ENCODE measurements at places on chromosomes 2 and 18. TPM values are rescaled to one million over a fixed set of nuclear protein-coding genes. Genes with fewer than 3 reads are reported as not detected.

GRCh38 chr2:172233987-172234715 is 131.5 kb upstream of the DLX2 start:
- no peak for DNase-seq

DNA sequence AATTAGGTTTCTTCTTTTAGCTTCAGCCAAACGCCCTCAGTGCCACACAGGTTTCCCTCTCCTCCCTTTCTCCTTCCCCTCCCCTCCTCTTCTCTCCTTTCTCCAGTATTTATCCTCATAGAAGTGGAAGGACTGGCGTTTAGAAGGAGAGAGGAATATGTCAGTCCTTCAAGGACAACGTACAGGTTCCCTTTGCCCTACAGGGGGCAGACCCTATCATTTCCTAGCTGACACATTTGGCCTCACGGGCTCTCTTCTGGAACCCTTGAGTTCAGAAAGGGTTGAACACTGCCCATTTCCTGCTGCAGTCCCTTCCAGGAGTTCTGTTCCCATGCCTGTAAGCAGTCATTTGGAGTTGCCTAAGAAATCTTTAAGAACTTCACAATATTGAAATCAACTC is 46.1 kb downstream of the CDCA7 start:
- DNase-seq: no peak

DNA sequence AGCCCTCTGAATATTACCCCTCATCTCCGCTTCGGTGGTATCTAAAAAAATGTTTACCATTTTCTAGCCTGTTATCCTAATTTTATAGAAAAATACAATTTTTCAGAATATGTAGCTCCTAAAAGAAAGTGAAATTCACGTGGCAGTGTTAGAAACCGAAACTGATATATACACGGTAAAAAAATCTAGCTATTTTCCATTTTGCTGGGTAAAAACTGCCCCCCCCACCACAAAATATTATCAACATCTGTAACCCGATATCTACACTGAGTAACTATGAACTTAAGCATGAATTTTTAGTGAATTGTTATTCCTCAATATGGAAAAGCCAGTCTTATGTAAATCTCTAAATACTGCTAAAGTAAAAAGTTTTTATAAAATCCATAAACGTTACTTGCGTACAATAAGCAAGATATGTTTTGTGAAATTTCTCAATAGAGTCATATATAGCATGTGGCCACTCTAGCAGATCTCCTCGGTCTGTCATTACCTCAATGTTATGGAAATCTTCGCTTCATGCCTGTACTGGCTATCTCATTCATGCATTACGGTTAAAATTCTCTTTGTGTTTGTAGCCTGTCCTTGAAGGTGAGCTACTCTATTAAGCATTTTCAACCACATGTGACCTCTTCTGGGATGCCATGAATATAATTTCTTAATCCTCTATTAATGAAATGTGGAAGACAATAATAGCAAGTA is 524.2 kb downstream of the TRIB2 start:
- DNase-seq: no peak

DNA sequence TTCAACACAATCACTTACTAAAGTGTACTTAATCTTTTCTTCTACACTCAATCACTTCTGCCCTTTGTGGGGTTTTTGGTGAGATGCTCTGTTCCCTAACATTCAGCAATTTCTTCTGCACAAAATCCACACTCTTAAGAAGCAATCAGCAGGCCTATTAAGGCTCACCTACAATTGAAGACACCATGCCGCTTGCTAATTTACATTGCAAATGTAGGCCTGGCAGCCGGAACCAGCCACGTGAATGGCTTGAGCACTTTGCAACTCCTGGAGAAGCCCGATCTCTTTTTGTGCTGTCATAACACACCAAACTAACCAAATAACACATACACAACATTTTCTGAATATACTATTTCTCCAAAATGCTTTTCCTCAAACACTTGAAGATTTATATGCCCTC is 66.3 kb downstream of the NYAP2 start:
- no peak for DNase-seq

DNA sequence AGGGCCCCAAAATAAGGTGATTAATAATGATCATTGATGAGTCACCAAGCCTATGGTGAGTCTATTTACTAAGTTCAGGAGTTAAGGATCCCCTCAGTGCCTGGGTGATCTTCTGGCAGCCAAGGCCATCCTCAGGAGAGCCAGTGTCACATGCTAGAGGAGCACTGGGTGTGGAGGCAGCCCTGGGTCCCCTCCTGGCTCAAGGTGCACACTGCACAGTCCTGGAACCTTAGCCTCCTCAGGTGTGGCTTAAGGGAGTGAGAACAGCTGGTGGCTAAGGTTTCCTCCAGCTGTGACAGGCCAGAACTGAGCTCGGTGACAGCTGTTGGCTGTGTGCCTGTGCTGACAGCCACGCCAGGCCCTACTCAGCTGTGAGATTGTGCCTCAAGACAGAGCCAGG is 52.1 kb upstream of the ACAA2 start:
- DNase-seq: no peak

TCF7L1 gene
- 1.1 TPM for total RNA-seq

DNA sequence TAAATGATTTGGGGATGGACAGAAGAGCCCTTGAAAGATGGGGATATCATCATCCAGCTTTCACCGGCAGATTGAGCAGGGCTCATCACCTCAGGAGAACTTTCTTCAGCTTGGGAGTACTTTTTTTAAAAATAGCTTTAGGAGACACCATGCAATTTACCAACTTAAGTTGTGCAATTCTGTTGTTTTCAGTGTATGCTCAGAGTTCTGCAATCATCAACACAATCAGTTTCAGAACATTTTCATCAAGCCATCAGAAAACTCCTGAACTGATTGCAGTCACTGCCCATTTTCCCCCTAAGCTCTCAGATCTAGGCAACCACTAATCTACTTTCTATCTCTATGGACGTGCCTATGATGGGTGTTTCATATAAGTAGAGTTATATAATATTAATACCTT is 117.7 kb downstream of the CRIM1 start:
- no peak for DNase-seq

MALT1 gene
- 47.7 TPM for total RNA-seq

SLC5A7 gene
- not detected for total RNA-seq

- no peak for DNase-seq
Measured at GRCh38 chr2:137348301-137348700, 583.0 kb downstream of the THSD7B start.

IL18RAP gene
- total RNA-seq: not detected

EVA1A gene
- total RNA-seq: 67.0 TPM
